Mesenteric fat pad (tissue), 1 donor: ENCODE measurements at places on chromosomes 4 and X. TPM values are rescaled to one million over a fixed set of nuclear protein-coding genes. Genes with fewer than 3 reads are reported as not detected.

DNAAF6 gene
- total RNA-seq, result not detected

DNA sequence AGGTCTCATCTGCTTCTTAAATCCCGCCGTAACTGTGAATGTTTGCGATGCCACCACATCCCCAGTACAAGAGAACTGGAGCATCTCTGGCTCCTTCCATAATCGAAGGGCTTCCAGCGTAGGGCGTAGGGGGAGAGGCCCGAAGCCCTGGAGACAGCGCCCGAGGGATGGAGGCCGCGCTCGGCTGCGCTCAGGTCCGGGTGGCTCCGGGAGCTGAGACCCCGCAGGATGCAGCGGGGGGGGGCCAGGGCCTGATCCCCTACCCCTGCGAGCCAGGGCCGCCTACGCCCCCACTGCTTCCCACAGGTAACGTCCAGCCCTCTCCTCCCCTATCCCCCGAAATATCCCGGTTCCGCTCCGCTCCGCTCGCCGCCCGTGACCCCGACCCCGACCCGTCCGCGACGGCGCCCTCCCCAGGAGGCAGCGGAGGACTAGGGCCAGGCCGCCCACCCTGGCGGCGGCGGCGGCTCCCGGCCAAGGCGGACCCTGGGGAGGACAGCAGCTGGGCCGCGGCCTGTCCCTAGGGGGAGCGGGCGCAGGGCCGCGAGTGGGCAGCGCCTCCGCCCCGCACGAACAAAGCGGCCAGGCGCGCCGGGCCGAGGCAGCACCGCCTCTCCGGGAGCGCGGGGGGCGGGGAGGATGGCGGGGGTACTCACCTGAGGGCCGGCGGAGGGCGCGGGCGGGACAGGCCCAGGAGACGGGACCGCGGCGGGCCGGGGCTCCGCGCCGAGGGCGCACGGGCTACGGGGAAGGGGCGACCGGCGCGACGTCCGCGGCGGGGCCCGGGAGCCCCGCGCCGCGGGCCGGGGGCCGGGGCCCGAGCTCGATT is 723 bp downstream of the WDFY3 start:
- DNase-seq, result peak; percentile 90

GRCh38 chr4:11700751-11701226 is 272.1 kb upstream of the HS3ST1 start:
- no peak for DNase-seq

- no peak for DNase-seq
These were observed 378.8 kb downstream of the BCOR start for GRCh38 chrX:39718981-39719380.

- no peak for DNase-seq
These were observed 2.4 kb downstream of the FRAS1 start for GRCh38 chr4:78059524-78059889.

HAND2 gene
- 6.3 TPM for total RNA-seq

DNA sequence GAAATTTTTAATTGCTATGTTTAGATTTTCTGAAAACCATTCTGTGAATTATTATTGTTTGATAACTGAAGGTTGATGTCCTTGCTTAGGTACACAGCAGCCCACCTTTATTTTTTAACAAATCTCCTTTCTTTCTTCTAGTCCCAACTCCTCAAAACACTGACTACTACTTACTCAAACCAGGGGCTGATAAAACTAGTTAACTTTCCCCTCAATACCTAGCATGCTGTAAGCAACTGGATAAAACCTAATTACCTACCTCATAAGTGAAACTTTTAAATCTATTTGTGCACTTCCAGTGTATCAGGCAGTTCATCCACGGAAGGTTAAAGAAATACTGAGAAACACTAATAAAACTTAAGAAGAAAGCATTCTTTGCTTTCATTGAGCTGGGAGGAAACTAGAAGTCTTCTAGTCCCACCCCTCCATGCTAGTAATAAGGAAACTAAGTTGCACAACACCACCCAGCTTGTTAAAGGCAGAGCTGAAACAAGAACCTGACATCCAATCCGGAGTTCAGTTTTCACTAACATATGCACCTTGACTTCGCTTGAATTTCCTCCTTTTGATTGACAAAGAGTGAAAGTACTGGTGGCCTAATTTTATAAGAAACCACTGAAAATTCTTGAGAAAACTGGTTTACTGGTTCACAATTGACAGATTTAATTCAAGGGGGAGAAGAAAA is 180.2 kb upstream of the TET2 start:
- no peak for DNase-seq

DNA sequence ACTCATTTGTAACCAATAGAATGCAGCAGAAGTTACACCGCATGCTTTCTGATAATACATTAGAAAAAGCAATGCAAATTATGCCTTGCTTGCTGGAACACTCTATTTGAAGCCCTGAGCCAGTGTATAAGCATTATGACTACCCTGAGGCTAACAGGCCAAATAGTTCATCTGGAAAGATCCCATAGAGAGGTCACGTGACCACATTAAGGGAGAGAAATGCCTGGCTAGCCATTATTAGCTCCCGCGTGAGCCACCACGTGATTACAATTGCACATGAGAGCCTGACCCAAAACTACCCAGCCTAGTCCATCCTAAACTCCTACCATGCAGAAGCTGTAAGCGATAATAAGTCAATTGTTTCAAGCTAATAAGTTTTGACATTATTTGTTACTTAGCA is 472.9 kb upstream of the GALNTL6 start:
- no peak for DNase-seq

DNA sequence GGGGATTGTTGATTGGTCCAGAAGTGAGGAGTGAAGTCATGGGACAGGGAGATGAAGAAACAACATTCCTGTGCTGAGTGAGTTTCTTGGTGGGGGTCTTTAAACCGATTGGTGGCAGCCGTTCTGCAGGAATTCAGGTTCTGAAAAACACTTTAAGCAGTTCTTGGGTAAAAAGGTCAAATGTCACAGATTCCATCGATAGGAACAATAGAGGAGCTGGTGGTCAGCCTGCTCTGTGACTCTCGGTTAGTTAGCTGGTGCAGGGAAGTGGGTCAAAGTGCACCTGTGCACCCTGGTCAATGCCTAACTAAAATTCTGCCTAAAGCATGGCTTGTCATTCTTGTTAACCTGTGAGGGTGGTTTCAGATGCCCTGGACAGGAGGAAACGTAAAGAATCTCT is 34.6 kb upstream of the MGST2 start:
- no peak for DNase-seq

GRCh38 chr4:73421708-73422457 is 14.1 kb upstream of the AFP start:
- DNase-seq, result no peak

ARR3 gene
- not detected for total RNA-seq

- DNase-seq, result no peak
These were observed 379.1 kb downstream of the IL1RAPL1 start for GRCh38 chrX:28966331-28966730.

DNA sequence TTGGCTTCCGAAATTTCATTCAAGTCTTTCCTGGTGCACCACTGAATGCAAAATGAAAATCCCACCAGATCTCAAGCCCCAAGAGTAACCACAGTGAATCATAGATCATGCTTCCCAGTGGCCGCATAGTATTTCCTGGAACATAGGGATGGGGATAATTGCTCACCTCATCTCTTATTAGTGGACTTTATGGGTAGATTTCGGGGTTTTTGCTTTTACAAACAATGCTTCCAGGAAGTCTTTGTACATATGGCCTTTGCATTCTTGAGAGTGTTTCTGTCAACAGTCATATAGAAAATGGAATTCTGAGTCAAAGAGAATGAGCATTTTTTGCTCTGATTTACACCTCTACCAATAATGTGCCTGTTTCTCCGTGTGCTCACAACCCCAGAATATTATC is 53.4 kb downstream of the PPEF2 start:
- DNase-seq, result no peak

- no peak for DNase-seq
These were observed 137.5 kb downstream of the AMMECR1 start for GRCh38 chrX:110180176-110180927.

GRCh38 chr4:40998675-40999358 is 215.5 kb downstream of the APBB2 start:
- DNase-seq, result no peak

TBC1D9 gene
- 55.5 TPM for total RNA-seq

DNA sequence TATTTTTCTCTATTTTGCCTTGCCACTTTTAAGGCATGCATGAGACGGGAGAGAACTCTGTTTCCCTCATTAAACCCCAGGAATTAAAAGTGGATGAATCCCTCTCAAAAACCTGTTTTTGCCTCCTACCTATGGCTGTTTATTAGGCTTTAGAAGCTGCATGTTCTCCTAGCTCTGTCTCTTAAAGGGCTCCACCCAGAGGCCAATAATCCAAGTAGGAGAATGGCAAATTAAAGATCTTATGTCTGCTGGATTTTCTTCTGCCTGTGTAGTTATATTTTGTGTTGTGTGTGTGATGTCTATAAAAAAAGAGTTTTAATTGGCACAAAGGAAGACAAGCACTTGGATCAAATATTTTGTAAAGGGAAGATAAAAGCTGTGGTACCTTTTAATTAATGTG is 32.4 kb downstream of the MAGEC1 start:
- DNase-seq, result no peak

DNA sequence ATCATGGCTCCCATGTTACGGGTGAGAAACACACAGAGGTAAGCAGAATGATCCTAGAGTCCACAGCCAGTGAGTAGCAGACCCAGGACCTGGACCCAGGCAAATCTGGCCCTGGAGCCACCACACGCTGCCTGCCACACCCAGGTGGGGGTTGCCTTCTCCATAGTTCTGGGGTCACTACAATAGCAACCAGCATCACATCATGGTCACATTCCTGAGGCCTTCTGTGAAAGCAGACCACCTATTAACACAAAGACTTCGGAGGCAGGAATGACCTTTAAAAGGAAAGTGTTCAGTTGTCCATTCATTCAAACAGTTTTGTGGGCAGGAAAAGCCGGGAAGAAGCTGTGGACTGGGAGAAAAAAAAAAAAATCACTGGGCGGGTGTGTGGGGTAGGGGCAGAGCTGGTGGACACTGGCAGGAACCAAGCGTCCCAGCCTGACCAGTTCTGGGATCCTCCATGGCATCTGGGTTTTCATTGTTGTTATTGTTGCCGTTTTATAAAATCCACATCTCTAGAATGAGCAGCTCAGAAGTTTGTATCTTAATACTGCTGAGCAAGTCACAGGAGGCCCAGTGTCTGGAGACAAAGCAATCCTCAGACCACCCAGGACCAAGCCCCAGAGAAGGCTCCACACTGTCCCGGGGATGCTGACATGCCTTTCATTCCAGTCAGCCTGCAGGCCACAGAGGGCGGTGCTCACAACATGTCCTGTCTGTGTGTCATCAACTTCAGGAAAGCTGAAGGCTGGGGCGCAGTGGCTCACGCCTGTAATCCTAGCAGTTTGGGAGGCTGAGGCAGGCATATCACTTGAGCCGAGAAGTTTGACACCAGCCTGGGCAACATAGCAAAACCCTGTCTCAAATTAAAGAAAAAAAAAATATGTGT is 67.0 kb downstream of the SEL1L3 start:
- DNase-seq, result no peak

DNA sequence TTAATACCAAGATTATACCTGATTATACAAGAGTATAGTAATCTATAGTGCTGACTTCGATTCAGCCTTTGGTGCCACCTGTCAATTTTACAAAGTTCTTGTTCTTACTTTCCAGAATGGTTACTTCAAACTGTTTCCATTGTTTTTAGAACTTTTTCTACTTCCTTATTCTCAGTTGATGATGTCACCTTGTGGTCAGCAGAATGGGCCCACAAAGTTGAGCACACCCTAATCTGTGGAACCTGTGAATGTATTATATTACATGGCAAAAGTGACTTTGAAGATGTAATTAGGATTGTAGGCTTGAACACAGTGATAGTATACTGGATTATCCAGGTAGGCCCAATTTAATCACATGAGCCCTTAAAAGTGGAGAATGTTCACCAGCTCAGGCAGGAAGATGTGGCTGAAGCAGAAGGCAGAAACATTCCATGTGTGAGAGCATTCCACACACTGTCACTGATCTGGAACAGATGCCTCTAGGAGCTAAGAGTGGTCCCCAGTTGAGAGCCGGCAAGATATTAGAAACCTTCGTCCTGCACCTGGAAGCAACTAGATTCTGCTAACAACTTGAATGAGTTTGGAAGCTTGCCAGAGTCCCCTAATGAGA is 6.3 kb upstream of the SGMS2 start:
- no peak for DNase-seq

DNA sequence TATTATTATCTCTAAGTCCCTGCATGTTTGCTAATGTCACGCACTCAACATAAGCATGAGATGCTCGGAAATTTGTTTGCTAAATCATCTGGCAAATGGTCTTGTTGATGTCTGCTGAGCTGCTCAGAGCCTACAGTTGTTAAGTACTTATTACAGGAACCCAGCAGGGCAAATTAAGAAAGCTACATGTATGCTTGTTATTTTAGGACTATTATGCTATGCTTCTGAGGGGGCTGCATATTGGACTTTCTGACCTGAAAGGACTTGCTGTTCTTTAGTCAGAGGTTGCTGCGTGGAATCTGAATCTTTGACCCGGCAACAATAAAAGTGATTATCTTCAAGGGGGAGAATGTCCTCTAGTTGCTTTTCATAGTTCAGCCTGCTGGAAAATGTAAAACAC is 36.3 kb upstream of the TENM3 start:
- no peak for DNase-seq

GRCh38 chr4:179989975-179990374 is 2253.2 kb upstream of the TENM3 start:
- DNase-seq, result no peak

MAP3K15 gene
- total RNA-seq, result 0.10 TPM
